ENCODE measurements at places on chromosomes 4 and X.

DNA sequence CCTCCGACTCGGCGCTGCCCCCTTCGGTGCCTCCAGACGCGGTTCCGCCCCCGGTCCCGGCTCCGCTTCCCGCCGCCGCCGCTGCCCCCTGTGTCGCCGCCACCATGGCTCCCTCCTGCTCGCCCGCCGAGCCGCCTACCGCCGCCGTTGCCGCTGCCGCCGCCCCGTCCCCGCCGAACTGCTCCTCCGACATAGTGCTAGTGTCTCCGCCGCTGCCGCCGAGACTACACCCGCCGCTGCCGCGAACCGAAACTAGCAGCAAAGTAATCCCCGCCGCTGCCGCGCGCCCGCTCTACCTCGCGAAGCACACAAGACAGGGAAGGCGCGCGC lies 340 bp downstream of the HNRNPD start:
- DNase-seq = no peak

DNA sequence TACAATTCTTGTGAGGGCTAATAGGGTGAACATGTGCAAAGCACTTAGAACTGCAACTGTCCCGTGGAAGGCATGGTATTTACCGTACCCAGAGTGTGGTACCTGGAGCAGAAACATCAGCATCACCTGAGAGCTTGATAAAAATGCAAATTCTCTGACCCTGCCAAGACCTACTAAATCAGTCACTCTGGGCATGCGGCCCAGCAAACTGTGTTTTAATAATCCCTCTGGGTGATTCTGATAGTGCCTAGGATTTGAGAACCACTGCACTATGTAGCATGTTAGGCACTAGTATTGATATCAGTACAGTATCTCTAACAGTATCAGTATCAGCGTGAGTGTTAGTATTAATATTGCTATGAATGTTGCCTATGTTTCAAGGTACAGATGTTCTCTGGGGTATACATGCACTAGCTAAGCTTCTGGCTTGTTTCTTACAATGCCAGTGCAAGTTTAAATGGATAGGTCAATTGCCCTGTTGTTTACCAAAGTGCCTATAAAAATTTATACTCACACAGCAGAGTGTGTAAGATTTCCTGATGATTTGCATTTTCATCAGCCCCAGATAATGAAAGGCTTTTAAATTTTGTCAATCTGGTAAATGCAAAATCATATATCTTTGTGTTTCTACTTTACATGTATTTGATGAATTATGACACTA lies 354.0 kb downstream of the HS3ST1 start:
- no peak for DNase-seq

DNA sequence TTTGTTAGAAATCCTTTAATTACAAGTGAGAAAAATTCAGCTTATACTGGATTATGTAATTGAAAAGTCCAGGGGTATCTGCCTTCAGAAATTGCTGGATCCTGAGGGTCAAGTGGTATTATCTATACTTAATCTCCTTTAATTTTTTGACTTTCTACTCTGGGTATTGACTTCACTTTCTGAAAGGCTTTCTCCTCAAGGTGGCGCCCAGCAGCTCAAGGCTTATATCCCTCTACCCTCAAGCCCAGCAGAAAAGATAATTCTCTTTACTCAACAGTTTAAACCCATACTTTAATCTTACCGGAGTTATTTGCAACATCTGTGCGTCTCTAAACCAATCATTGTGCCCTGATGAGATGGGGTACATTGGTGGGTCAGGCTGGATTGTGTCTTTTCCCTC lies 129.5 kb downstream of the LARP7 start:
- peak; percentile 3 for DNase-seq

DNA sequence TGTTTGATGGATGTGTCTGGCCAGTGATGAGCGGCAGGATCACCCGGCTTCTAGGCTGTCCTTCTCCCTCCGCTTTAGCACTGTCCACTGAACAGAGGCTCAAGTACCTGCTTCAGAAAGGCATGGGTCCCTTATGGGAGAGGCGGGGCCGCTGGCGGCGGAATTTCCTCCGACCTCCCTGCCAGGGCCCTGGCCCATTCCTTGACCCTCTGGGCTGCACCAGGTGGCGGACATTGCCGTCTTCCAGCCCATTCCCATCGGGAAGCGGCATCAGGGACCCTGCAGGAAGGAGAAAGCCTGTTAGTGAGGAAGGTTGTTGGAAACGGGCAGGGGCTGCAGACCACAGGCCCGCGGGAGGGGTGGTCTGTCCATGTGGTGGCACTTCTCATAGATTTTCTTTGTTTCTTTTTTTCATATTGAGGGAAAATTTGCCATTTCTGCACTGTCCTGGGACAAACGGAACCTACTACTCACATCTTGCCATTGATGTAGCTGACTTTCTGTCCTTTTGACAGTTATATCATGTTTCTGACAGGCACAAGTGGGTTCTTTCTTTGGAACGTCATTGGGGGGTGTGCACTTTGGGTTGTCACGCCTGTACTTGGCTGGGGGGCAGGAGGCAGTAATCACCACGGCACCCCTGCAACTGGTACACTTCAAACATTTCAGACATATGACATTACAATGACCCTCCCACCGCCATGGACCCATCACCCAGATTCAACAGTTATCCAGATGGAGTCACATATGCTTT lies 6.1 kb downstream of the APLN start:
- no peak for DNase-seq

DNA sequence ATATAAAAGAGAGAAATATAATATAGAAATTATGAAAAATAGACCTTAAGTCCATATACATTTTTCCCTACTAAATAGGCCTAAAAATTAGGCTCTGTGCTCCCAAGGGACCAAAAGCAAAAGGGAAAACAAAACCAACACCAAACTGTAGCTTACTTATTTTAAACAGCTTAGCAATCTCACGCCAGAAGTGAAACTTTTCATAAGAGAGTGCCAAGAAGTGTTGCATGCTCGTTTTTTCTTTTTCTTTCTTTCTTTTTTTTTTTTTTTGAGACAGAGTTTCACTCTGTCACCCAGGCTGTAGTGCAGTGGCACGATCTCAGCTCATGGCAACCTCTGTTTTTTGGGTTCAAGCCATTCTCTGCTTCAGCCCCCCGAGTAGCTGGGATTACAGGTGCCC lies 250.4 kb downstream of the TMA16 start:
- no peak for DNase-seq

DNA sequence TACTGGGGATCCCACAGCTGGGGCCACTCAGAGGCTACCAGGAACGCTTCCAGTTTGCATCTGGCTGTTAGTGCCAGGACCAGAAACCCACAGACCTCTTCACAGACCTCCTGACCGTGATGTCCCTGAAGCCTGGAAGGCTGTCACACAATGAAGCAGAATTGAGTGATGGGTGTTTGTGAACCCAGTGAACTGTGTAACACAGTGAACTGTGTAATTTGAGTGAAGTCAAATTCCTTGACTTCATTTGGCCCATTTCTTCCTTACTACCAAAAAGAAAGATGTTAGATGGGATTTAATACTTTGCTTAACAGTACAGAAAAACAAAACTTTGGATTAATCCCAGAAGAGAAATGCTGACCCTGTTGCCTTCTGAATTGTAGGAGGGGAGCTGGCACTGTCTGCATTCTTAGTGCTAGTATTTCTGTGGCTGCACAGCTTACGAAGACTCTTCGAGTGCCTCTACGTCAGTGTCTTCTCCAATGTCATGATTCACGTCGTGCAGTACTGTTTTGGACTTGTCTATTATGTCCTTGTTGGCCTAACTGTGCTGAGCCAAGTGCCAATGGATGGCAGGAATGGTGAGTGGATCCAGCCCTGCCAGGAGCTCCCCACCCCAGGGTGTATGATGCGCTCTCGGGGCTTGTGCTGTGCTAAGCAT lies 17.8 kb downstream of the SRD5A3 start:
- no peak for DNase-seq

GRCh38 chr4:114997576-114998247 lies 115.7 kb downstream of the NDST4 start:
- DNase-seq = no peak

- DNase-seq = peak; percentile 27
Observed at GRCh38 chrX:154002215-154002719, 17.4 kb downstream of the IRAK1 start.

DNA sequence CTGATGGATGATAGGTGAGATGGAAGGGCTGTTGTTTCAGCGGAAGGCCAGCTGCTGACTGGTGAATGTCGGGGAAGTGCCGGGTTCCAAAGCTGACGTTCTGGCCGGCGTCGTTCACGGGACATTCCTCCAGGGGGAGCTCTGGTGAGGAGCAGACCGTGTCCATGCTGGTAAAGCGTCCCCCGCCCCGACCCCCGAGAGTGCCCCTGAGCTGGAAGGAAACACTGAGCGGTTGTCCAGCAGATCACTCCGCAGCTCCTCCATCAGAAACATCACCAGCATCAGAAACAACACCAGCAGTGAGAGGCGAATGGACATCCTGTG lies 18.6 kb upstream of the ADRA2C start:
- no peak for DNase-seq

Data from NCI-H748 treated with DMSO at 0.1 percent for 48 hours (cell line).